Endothelial cell (in vitro differentiated cells): ENCODE measurements at places on chromosomes 12 and 14. TPM values are rescaled to one million over a fixed set of nuclear protein-coding genes. Genes with fewer than 3 reads are reported as not detected.

DNA sequence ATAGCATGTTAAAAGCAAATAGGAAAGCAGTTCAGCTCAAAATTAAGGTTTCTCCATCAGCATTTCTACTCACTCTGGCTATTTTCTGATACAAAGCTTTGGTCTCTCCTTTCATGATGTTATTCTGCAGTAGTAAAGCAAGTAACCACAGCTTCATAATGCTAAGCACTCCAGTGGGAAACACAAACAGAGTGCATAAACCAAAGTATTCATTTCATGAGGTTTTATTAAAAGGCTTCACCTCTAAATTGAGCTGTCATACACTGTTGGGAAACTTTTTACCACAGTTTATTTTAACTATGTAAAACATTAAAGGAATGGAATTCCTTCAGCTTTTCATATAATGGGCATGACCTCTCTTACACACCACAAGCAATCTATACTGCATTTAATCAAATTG lies 157.9 kb upstream of the LMO3 start:
- no peak overlapping the region for H3K4me3 ChIP-seq
- no peaks in the 10 kb centered on the region for H3K27me3 ChIP-seq
- H3K4me1 ChIP-seq, result no peaks in the 10 kb centered on the region

GRCh38 chr12:19546611-19547162 lies 107.4 kb downstream of the AEBP2 start:
- H3K27me3 ChIP-seq, result peaks cover 2% of the 10 kb centered on the region
- H3K36me3 ChIP-seq, result no peaks in the 10 kb centered on the region
- H3K4me1 ChIP-seq, result no peaks in the 10 kb centered on the region
- no peak overlapping the region for H3K4me3 ChIP-seq

- H3K36me3 ChIP-seq, result no peaks in the 10 kb centered on the region
- H3K27me3 ChIP-seq, result peaks cover 3% of the 10 kb centered on the region
- no peak overlapping the region for H3K27ac ChIP-seq
- H3K4me1 ChIP-seq, result peaks cover 25% of the 10 kb centered on the region
These were observed 64.7 kb downstream of the CLMN start for GRCh38 chr14:95255013-95255412.

DNA sequence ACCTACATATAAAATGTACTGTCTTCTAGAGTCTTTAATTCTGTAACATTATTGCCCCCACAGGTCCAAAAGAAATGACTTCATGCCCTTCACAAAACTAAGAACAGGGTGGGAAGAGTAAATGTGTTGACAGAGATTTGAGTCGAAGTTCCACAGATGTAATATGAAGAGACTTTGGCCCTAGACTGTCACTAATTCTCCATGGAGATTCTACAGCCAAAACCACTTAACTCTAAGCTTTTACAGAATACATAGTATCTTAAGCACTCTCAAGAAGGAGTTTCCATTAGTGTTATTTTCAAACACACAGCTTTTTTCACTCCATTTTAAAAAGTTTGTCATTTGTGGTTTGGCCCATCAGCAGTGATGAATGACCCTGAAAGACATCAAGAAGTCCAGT lies 56.3 kb downstream of the ABCC9 start:
- H3K36me3 ChIP-seq, result no peaks in the 10 kb centered on the region
- DNase-seq, result no peak
- no peaks in the 10 kb centered on the region for H3K4me1 ChIP-seq

GRCh38 chr12:12636641-12637040 lies 25.0 kb downstream of the CREBL2 start:
- no peaks in the 10 kb centered on the region for H3K4me1 ChIP-seq
- peaks cover 34% of the 10 kb centered on the region for H3K36me3 ChIP-seq
- no peak for DNase-seq

DNA sequence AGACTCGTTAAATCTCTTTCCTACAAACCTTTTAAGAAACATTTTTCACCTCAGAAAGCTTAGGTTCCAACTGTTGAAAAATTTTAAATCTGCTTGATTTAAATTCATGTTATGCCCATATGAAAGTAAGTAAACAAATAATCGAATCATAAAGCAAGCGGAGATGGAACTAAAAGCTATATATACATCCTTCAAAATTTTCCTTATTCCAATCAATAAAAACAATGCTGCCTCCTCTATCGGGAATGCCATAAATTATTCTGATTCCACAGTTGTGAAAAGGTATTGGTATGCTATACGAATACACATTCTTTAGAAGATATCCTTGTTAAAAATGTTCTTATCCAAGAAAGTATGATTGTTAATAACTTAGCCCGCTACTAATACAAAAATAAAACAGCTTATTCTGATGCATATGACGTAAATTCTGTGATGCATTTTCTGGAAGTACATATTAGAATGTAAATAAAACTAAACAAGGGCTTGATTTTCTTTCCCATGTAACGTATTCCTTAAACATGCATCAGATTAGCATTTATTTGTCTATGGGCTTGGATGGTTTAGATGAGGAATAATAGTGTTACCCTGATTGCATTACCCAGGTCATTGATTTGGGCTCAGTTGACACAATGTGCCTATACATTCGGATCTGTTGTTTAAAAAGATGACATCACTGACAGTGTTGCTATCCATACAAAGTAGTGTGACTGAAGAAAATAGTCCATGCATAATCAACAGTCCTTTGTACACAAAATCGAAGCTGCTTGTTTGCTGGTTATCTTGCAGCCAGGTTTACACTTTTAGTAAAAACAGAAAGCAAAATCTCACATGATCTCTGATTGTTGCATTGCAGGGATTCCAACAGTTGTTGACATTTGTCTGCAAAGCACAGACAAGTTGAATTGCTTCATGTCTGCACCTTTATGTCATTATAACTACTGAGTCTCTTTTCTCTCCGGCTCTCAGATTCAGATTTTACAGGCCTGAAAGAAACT lies 656 bp upstream of the DTD2 start:
- H3K27me3 ChIP-seq, result no peaks in the 10 kb centered on the region
- H3K4me1 ChIP-seq, result peaks cover 10% of the 10 kb centered on the region
- DNase-seq, result no peak
- no peak overlapping the region for H3K27ac ChIP-seq

- no peaks in the 10 kb centered on the region for H3K27me3 ChIP-seq
- H3K27ac ChIP-seq, result no peak overlapping the region
- no peaks in the 10 kb centered on the region for H3K36me3 ChIP-seq
These were observed 272.9 kb downstream of the NUAK1 start for GRCh38 chr12:105865886-105866285.

DNA sequence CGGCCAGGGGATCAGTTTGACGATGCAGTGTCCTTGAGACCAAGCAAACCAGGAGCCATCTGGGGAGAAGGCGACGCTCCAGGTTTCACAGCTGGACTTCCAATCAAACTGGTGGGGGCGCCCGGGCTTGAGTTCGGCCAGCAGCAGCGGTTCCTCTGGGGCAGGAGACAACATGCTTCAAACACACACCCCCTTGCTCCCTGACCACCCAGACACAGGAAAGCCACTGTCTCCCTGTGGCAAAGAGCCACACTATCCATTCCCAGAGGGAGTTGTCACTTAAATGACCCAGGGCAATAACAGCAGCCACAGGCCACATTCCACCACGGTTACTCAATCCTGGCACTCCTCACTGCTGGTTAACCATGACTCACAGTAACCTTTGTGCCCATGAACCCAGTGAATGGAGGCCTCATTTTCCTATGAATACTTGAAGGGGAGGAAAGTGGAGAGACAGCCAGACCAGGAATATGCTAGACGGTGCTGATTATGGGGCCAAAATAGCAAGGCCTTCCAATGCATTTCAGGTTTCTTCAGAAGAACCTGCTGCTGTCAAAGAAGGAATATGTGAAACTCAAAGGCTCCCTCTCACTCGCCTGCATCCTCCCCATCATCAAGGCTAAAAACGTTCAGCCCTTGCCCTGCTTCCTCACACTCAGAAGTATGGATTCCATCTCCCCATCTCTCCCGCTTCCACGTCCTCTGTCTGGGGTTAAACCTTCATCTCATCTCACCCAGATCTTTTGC lies 8.5 kb downstream of the WSB2 start:
- no peak for DNase-seq
- no peak overlapping the region for H3K27ac ChIP-seq
- H3K27me3 ChIP-seq, result no peaks in the 10 kb centered on the region
- peaks cover 11% of the 10 kb centered on the region for H3K4me1 ChIP-seq
- H3K36me3 ChIP-seq, result peaks cover 20% of the 10 kb centered on the region

Gene AMIGO2
- 24.2 TPM for total RNA-seq

Gene FOXN4
- not detected for total RNA-seq

Gene PIK3C2G
- total RNA-seq, result not detected

Gene NPAS3
- total RNA-seq, result 1.6 TPM
